ENCODE measurements at places on chromosomes 12 and 14. TPM values are rescaled to one million over a fixed set of nuclear protein-coding genes. Genes with fewer than 3 reads are reported as not detected.

LRCOL1 gene
- total RNA-seq, result not detected

FGF23 gene
- not detected for total RNA-seq

GRCh38 chr12:78376257-78376656 lies 488.3 kb upstream of the SYT1 start:
- no peak overlapping the region for H3K4me3 ChIP-seq
- H3K36me3 ChIP-seq, result no peaks in the 10 kb centered on the region
- no peaks in the 10 kb centered on the region for H3K4me1 ChIP-seq

KRT72 gene
- not detected for total RNA-seq

EID3 gene
- total RNA-seq, result 3.3 TPM

- no peak for DNase-seq
- H3K4me3 ChIP-seq, result no peak overlapping the region
- H3K36me3 ChIP-seq, result peaks cover 17% of the 10 kb centered on the region
- H3K4me1 ChIP-seq, result no peaks in the 10 kb centered on the region
- H3K27ac ChIP-seq, result no peak overlapping the region
Measured at GRCh38 chr12:130879781-130880389, 8.0 kb downstream of the RAN start.

NELL2 gene
- 0.31 TPM for total RNA-seq

DNA sequence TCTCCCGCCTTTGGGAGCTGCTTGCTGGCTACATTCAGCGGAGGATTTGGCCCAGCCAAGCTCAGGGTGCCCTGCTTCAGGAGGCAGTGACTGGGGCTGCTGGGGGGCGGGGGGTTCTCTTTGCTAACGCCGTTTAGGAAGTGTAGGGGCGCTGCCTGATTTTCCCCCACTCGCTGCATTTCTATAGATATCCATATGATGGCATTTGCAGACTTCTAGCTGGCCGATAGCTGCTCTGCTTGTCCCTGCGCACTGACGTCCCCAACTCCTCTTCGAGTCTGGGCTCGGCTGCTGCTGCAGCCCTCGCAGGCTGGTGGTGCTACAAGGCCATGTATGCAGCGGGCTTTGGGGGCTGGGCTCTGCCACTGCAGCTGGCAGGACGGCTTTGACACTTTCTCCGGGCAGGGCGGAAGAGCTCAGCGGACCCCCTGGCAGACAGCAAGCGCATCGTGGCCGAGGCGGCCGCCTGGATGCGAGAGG lies 3.1 kb downstream of the LRFN5 start:
- H3K27ac ChIP-seq, result peak overlapping the region; percentile 57
- no peaks in the 10 kb centered on the region for H3K4me1 ChIP-seq
- no peaks in the 10 kb centered on the region for H3K36me3 ChIP-seq
- H3K27me3 ChIP-seq, result no peaks in the 10 kb centered on the region
- no peak for DNase-seq

SLC38A6 gene
- total RNA-seq, result 5.7 TPM

GRCh38 chr12:105740369-105740768 lies 398.4 kb downstream of the NUAK1 start:
- H3K4me3 ChIP-seq, result no peak overlapping the region
- peak overlapping the region; percentile 41 for H3K27ac ChIP-seq
- no peaks in the 10 kb centered on the region for H3K27me3 ChIP-seq
- no peaks in the 10 kb centered on the region for H3K4me1 ChIP-seq
- DNase-seq, result no peak

TUBA1B gene
- 348 TPM for total RNA-seq

HOXC12 gene
- total RNA-seq, result not detected

GRCh38 chr12:100927826-100928225 lies 133.2 kb downstream of the ANO4 start:
- H3K4me3 ChIP-seq, result no peak overlapping the region
- DNase-seq, result no peak
- H3K4me1 ChIP-seq, result no peaks in the 10 kb centered on the region
- no peak overlapping the region for H3K27ac ChIP-seq
- no peaks in the 10 kb centered on the region for H3K27me3 ChIP-seq

Measured in right atrium auricular region (tissue), 2 donors.